PC-3 (cell line): ENCODE measurements at places on chromosomes 16 and 17. TPM values are rescaled to one million over a fixed set of nuclear protein-coding genes. Genes with fewer than 3 reads are reported as not detected.

- no peak for DNase-seq
Measured at GRCh38 chr16:5006348-5007193, 27.2 kb downstream of the NAGPA start.

- peak; percentile 35 for DNase-seq
Measured at GRCh38 chr17:50559674-50560184, 786 bp upstream of the CACNA1G start.

GRCh38 chr16:86880316-86881117 is 302.2 kb downstream of the FOXL1 start:
- no peak for DNase-seq

Gene CTRB2
- total RNA-seq, result not detected in 2 replicates

DNA sequence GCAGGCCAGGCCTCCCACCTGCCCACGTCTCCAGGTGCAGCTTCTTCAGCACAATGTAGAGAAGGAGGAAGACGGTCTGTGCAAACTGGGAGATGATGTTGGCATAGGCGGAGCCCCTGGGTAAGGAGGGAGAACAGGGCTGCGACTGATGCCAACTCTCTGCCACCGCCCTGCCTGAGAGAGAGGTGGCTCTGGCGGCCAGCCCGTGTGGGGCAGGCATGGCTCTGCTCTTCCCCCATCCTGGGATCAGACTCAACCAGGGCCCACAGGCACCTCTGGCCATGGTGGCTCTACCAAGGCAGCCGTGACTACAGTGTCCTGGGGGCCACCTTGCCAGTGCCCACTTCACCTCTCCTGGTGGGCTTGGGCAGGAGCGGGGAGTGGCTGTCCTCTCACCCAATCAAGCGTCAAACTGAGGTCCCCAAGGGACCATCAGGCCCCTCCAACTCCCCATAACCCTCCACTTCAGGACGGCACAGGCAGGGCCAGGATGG is 8.6 kb downstream of the SLC47A2 start:
- no peak for DNase-seq

DNA sequence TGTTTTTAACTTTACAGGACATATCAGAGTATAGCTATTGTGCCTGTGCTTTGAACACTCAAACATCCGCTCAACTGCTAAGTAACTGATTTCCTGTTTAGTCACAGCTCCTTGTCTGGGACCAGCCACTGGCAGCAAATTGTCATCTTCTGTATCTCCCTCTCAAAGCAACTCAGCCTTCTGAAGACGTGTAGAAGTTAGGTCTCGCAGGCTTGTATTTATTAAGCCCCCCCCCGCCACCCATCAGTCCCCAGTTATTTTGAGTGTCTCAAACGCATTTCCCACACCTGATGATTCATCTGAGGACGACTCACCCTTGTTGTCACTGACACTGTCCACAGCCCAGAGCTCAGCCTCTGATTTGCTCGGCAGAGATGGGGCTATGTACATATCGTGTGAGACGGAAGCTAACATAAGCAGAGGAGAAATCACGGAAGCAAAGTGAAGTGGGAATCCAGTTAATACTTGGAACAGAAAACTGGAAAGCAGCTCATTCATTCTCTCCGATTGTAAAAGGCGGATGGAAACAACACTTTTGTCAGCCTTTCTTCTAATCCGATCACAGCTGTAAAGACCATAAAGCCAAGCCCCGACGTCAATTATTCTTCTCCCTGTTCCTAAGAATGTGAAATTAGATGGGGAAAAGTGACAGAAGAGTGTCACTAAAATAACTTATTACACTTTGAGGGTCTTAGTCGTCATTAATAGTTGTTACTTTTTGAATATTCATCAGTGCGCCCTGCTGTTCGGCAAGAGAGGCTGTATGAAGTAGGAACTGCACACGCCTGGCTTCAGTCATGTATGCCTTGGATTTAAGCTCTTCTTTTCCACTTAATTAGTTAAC is 64.2 kb downstream of the PITPNC1 start:
- DNase-seq, result peak; percentile 89

Gene SCN4A
- total RNA-seq, result 0.06 TPM in 1 of 2 replicates, not detected in the other

DNA sequence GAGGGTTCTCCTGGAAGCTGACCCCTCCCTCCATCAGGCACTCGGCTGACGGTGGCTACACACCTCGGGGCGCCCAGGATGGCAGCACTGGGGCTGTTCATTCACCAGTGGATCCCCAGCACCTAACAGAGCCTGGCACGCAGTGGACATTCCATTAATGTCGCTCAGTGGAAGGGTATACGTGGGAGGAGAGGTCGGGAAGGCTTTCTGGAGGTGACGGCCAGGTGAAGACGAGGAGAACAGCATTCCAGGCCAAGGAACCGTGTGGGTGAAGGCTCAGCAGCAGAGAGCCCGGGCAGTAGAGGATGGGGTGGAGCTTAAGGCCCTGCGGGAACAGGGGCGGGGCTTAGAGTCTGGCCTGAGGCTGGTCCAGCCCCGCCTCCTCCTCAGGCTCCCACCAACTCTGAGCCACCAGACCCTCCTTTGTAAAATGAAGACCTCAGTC is 2.5 kb upstream of the HS3ST6 start:
- DNase-seq, result peak; percentile 7

- DNase-seq, result peak; percentile 39
Measured at GRCh38 chr17:47850373-47850691, 631 bp downstream of the SP6 start.

DNA sequence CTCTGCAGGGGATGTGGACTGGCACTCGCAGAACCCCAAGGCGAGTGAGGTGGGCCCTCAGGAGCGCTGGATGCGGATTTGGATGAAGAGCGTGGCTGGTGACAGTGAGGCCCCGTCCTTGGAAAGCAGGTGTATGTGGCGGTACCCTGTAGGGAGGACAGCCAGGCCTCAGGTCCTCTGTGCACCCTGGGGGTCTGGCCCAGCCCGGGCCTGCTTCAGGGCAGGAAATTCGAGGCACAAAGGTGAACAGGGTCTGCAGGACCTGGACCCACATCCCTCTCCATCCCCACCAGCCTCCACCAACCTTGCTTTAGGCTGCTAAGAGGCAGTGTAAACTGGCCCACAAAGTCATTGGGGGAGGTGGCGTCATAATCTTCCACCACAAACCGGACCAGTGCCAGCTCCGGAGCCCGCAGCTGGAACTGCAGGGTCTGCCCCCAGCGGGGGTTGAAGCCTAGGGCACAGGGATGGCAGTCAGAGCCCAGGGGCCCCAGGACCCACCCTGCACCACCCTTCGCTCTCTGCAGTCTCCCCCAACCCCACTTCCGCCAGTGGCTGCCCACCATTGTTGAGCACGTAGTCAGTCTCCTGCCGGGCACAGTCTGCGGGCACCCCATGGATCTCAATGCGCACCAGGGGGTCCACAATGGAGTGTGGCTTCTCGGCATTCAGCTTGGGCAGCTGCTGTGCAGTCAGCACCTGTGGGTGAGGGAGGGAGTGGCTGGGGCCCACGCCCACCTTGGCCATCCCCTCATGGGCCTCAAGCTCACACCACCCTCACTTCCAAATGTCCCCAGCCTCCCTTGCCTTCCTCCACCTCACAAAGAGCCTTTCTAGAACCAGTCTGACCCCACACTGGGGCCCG is 19.5 kb downstream of the PLCD3 start:
- DNase-seq, result no peak

DNA sequence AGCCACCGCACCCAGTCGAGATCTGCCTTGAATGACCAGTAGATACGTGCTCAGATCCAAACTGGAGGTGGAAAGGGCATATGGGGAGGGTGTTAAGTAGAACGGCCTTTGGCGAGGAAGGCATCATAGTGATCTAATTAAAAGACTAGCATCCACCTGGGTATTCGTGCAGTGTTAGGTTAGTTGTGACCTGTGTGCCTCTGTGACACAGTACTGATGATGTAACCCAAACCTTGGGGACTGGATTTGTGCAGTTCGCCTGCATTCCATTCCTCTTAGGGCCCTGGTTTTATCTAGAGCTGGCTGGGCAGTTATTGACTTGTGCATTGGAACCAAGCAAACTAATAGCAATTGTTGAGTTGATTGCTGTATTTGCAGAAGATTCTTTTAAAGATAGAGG is 47.9 kb downstream of the SNX29 start:
- peak; percentile 27 for DNase-seq

DNA sequence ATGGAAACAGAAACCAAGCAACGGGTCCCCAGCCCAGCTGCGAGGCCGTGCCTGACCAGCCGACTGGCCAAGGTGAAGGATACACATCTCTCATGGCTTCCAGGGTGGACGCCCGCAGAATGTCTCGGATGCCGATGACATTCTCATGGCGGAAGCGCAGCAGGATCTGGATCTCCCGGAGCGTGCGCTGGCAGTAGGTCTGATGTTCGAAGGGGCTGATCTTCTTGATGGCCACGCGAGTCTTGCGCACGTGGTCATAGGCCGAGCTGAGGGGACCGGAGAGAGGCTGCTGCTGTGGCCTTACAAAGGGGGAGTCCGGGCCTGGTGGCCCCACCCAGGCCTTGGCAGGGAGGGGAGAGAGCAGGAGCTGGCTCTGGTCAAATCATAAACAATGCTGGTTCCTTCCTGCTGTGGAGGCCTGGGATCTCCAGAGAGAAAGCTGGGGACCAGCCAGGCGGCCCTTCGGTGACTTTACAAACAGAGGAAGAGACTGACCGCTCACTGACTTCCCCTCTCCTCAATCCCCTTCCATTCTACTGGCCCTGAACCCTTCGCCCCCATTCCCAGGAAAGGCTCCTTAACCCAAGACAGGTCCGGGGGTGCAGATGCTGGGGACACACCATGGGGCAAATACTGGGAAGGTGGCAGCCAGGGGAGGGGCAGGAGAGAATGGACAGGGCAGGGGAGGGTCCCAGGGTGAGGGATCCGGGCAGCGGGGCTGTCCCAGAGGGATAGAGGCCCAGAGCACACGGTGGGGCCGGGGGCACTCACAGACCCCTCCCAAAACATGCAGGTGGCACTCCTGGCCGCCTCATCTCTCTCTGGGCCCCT is 1.1 kb downstream of the MAPK3 start:
- DNase-seq, result no peak

DNA sequence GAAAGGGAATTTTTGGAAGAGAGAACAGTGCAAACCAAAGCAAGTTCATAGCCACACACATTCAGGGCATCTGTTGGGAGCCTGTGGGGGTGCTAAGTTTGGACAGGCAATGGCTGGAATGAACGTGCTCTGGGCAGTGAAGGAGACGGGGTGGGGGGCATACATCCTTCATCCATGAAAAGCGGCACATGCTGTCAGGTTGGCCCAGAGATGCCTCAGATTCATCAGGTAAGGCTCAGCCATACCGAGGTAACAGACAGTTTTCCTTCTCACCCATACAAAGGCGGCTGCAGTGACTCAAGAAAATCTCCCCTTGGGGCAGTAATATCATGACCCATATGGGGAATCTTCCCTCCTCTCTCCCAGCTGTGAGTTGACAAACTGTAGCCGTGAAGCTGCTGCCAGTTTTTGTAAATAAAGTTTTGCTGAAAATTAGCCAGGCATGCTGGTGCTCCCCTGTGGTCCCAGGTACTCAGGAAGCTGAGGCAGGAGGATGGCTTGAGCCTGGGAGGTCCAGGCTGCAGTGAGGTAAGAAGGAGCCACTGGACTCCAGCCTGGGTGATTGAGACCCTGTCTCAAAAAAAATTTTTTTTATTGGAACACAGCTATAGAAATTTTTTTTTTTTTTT is 9.2 kb upstream of the UBALD2 start:
- DNase-seq, result no peak

DNA sequence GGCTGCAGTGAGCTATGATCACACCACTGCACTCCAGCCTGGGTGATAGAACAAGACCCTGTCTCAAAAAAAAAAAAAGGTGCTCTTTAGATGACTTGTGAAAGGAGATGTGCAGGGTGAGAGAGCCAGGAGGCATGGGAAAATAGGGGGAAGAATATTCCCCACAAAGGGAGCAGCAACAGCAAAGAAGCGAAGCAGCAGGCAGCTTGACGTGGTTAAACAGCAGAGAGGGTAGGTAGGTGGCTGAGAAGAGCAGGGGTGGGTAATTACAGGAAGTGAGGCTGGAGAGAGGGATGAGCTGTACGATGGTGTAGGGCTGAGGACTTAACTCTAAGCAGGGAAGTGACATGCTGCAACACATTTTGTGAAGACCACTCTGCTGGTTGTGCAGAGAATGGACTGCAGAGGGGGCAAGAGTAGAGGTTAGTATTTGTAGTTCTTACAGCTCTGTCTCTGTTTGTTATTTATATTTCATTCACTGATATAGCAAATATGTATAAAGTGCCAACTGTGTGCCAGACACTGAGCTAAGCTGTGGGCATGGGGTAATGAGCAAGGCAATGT is 1.6 kb downstream of the HEATR3 start:
- peak; percentile 36 for DNase-seq

GRCh38 chr17:80151333-80151732 is 4.4 kb upstream of the EIF4A3 start:
- DNase-seq, result no peak

DNA sequence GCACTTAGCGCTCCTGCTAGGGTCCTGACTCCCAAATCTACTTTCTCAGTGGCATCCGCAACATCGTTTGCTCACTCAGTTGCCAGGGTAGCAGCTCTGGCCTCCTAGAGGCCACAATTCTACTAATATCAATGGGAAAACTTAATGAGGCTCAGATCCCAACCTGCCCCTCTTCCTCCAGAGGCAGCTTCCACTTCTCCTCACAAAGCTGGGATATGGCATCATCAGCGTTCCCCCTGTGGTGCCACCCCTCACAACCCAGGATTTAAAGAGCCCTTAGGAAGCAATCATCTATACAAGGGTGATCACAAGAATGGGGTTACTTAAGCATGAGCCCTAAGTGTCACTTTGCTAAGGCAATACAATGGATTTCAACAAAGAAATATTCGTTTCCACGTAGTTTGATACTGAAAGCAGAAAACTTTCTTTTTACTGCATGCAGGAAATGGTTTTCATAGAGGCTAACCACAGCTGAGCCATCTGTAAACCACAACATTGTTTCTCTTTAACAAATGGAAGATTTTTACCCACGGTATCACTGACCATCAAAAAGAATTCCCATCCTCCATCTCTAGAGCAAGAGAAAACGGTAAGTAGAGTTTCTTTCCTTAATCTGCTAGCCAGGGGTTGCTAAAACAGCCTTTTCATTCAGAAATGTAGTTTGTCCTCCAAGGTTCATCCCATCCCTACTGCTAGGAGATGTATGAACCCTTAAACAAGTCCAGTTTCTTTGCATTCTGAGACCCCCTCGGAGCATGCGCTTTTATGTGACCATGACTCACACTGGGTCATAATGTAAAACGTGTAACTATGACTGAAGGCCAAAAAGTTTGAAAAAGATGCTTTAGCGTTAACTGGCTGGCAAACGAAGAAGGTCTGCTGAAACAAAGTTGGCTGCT is 68.3 kb upstream of the BCAR1 start:
- DNase-seq, result peak; percentile 45

DNA sequence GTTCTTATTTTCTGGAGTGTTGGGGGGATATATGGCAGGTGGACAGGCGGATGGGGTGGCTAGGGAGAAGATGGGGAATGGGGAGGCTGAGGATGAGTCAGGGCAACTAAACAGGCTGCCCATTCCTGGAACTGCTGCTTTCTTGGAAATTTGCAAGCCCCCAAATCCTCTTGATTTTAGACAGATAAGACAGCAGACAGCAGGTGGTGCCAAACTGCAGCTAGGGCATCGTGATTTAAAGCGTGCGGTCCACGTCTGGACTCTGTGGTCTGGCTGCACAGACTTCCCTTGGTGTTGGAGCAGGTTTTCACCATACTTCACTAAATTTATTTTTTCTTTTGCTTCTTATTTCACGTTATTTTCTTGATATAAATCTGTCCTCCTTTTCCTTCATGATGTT is 10.9 kb upstream of the KRT24 start:
- no peak for DNase-seq

GRCh38 chr16:88705076-88705684 is 1.0 kb downstream of the RNF166 start:
- no peak for DNase-seq
